Stimulated activated CD8-positive, alpha-beta memory T cell treated with anti-CD3 and anti-CD28 coated beads, Interleukin-4, amount 100 ng/mL, for 1 hour (primary cell): ENCODE measurements at places on chromosomes 6 and 20.
A peak's percentile ranks its signal among the peaks of the same experiment; 100 is the strongest.

DNA sequence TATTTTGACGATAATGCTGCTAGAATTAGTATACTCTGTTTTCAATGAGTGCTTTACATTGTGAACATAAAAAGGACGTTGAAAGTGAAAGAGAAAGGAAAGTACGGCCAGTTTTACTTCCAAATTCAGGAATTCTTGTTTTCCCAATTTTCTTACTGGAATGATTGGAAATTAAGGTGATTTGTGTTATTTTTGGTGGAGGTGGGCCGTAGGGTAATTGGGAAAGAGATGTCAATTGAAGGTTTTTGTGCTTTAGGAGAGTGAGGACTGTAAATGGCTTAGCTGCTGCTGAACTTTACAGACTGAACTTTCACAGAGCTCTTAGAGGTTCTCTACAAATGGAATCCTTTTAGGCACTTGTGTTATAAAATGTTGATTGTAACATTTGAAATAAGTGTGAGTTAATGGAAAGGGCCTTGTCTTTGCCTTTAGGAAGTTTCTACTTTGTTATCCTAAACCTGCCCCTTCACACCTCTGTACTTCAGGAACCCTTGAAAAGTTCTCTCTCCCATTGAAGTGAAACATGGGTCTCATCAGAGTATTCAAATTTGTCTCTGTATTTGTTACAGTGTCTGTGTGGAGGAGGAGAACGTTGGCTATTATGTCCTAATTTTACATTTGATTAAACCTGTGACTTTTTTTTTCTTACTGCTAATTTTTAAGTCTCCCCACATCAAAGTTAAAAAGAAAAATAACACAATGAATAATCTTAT is 256.4 kb downstream of the ARID1B start:
- no peak for DNase-seq

- DNase-seq = no peak
Observed at GRCh38 chr20:4091490-4092479, 76.4 kb upstream of the RNF24 start.

GRCh38 chr6:3697609-3698008 is 53.9 kb downstream of the PXDC1 start:
- no peak for DNase-seq

- no peak for DNase-seq
Observed at GRCh38 chr6:19336579-19336978, 500.6 kb upstream of the ID4 start.

- no peak for DNase-seq
Observed at GRCh38 chr6:168118935-168119334, 39.9 kb upstream of the FRMD1 start.

- DNase-seq = no peak
Observed at GRCh38 chr6:145823328-145823944, 8.8 kb upstream of the FBXO30 start.

GRCh38 chr20:9352739-9353138 is 161.7 kb upstream of the LAMP5 start:
- no peak for DNase-seq

- no peak for DNase-seq
Observed at GRCh38 chr20:62416651-62417637, 9.9 kb upstream of the CABLES2 start.

DNA sequence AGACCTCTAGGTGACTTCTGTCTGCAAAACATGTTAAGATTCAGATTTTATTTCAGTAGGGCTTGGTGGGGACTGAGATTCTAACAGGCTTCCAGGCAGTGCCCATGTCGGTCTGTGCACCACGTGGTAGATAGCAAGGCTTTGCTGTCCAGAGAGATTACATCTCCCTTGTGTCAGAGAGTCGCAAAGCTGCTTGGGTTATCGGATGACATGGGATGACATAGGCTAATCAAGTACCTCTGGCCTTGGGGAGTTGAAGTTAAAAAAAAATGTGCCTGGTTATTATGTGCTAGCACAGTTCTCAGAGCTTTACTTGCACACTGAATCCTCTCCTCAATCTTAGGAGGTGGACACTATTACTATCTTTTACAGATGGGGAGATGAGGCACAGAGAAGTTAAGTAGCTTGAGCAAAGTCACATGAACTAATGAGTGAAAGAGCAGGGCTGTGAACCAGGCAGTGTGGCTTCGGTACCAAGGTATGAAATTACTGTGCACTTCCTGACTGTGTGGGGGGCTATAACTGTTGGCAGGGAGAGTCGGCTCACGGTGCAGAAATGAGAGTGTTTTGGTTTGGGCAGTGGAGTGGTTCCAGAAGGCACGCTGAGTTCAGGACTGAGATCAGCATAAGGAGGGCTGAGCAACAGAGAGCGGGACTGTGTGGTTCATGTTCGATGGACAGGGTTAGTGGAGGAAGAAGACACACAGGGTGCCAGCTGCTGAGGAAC is 41.1 kb downstream of the FARS2 start:
- no peak for DNase-seq

DNA sequence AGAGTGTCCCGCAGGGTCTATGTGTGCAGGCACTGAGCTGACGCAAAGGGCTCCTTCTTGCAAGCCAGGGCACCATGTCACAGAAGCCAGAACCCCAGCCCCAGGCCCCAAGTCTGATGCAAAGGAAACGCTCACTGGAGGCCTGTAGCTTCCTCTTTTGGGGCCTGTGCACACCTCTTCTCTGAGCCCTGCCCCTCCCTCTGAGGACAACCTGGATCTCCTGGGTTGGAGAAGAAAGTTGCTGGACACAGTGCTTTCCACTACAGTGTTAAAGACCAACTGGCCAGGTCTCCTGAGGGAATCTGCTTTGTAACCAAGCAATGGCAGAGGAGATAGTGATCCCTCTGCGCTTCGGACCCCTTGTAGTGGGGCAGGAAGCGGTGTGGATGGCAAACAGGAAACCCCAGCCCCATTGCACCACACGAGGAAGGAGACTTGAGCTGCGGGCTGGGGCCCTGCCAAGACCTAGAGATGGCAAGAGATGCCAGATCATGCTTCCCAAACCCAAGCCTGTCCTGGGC is 90.0 kb downstream of the PRND start:
- DNase-seq = peak; percentile 46

DNA sequence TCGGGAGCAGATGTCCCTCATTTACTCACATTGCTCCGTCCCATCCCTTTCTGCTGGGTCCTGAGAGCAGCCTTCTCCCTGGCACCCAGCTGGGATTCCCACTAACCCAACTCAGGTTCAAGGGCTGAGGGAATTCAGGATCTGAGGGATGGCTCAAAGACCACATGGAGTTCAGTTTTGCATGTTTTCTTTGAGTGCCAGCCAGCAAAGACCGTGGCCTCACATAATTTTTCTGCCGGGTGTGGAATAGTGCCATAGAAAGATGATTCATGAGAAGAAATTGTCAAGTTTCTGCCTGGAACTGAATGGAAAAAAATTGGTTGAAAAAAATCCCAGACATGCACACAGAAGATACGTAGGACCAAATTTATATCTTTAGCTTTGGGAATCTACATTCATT is 168.6 kb downstream of the CD83 start:
- DNase-seq = no peak

DNA sequence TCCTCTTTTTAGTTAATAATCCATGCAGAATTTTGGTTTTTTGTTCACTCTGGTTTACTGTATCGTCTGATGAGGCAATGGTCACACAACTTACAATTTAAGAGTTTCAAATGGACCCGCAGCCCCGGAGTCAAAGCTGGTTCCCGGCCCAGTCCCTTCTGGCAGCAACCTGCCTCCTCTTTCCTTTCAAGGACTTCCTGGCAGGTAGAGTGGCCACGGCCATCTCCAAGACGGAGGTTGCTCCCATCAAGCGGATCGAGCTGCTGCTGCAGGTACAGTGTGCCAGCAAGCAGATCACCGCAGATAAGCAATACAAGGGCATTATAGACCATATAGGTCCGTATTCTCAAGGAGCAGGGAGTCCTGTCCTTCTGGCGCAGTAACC is 218.2 kb downstream of the GJA1 start:
- DNase-seq = no peak

DNA sequence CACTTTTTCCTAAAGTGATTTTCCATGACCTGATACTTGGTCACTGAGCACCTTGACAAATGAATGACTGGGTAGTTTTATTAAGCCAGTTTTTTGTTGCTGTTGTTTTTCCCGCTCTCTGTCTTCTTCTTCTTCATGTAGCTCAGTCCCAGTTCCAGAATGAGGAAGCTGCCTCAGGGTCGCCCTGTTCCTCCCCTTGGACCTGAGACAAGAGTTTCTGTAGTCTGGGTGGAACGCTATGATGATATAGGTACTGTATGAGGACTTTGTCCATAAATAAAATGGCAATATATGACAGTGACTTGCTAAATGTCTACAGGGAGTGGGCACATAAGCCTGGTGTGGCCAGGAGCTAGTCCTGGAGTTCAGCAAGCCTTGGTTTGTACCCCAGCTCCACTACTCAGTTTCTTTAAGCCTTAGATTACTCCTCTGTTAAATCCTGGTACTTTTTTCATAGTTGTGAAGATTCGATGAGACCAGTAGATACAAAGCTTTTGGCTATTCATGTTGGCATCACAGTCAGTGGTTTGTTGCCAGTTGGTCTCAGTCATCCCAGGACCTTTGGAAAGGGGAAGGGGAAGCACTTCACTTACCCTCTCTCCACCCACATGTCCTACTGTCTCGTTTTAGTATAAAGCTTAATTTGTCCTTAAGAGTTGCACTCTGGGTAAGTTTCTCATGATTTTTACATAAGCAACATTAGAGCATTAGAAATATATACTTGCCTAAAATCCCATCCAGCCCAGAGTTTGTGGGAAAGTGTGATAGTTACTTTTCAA is 11.1 kb upstream of the ADIG start:
- DNase-seq = no peak

DNA sequence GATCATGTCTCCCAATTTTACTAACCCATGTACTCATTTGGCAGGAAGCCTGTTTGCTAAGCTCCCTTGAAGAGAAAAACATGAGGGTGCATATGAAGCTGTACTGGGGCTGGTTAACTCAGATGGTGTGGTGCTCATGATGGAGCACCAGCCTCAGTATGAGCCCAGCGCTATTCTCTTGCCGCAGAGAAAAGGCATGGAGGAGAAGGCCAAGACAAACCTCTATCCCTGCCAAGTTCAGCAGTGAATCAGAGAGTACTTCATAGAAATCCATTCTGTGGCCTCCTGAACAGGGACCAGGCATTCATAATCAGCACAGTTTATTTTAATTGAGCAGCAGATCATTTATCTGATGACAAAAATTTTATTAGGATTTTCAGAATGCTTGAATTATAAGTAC is 398.1 kb downstream of the LMBRD1 start:
- DNase-seq = no peak

DNA sequence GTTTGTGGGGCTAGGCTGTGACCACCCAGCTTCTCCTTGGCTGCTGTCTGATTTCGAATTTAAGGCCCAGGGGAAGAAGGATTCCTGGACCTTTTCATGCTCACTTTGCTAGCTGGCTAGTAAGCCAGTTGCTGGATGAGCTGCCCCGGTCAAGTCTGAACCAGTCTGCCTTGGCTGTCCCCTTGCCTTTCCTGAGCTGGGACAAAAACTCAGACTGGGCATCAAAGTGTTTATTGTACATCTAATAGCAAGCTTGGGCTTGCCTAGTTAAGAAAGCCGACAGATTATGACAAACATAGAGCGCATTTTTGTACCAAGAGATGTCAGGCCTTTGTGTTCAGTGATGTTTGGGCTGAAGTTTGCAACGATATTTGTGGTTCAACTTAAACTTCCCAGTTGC is 750 bp upstream of the PAK5 start:
- DNase-seq = no peak

DNA sequence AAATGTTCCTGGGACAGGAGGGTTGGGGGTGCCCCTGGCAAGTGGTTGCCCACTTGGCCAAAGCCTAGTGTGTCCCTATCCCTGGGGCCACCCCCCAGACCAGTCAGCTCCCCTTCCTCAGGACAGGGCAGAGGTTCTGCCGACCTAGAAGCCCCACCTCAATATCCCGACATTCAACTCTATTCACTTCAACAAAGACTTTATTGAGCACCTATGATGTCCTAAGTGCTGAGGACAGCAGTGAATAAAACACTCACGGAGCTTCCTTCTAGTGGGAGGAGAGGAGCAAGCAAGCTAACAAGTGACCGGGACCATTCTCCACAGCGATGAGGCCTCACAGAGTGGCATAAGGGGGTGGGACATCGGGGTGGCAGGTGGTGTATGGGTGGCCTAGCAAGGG is 52.7 kb downstream of the GRM4 start:
- DNase-seq = no peak

GRCh38 chr20:50356525-50356885 is 153.7 kb upstream of the PTPN1 start:
- no peak for DNase-seq

DNA sequence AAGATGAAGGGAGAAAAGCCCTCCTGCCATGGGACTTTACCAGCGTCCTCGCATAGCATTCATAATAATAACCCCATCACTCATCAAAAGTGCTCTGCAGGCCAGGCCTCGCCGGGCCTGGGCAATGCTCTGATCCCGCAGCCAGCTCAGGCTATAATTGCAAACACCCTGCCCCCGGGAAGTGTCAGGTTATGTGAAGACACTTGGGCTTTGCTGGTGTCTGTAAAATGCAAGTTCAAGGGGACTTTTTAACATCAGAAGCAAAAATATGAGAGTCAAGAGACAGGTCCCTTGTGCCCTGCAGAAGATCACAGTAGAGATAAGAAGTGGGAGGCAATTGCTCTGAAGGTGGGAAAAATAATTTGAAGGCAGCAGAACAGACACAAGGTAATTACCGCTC is 381.0 kb downstream of the MAFB start:
- DNase-seq = no peak

GRCh38 chr20:39252035-39252434 is 289.9 kb downstream of the DHX35 start:
- DNase-seq = no peak

DNA sequence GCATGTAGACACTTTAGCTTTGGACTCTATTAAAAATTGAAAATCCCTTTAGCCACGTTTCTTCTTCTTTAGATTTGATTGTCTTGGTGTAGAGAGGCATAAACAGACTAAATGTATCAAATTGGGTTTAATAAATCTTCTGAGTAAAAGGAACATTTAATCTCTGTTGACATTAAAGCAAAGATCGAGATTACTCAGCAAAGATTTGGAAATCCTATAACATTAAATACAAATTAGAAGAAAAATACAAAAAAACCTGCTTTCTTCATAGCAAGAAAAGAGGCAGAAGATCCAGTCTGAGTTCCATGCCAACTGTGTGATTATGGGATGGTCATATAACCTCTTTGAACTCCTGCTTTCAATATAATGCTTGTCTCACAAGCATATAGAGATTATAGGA is 172.3 kb downstream of the GJA1 start:
- no peak for DNase-seq

- no peak for DNase-seq
Observed at GRCh38 chr6:142843361-142843760, 101.6 kb downstream of the HIVEP2 start.

- no peak for DNase-seq
Observed at GRCh38 chr20:4459081-4459480, 262.6 kb upstream of the PRND start.

GRCh38 chr6:91565207-91565606 is 978.3 kb upstream of the MAP3K7 start:
- DNase-seq = no peak
